ENCODE measurements at places on chromosomes 1 and 21. TPM values are rescaled to one million over a fixed set of nuclear protein-coding genes. Genes with fewer than 3 reads are reported as not detected.

- H3K27ac ChIP-seq = no peak overlapping the region
- no peak for DNase-seq
- H3K27me3 ChIP-seq = peaks cover 4% of the 10 kb centered on the region
- H3K4me1 ChIP-seq = peaks cover 3% of the 10 kb centered on the region
- no peak overlapping the region for H3K4me3 ChIP-seq
These were observed 17.5 kb downstream of the B3GALT5 start for GRCh38 chr21:39630191-39630591.

DNA sequence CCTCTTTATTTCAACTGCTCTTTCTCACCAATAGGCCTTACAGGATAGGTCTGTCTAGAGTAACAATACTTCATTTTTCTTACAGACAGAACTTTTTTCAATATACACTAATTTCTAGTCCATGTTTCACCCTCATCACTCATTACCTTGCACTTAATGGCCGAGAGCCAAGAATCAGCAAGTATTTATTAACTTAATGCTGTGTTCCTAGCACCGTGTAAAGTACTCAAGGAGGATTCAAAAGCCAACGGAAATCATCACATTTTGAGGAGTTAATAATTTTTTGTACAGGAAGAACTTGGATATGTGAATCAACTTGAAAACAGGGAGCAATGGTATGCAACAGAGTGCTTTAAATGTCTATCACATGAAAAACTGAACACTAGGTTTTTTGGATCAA, 102.0 kb downstream of the PTPN14 start:
- no peaks in the 10 kb centered on the region for H3K27me3 ChIP-seq
- H3K27ac ChIP-seq = peak overlapping the region; percentile 52
- no peak overlapping the region for H3K4me3 ChIP-seq
- no peak for DNase-seq

GRCh38 chr1:96076589-96076988, 645.0 kb upstream of the PTBP2 start:
- H3K4me1 ChIP-seq = peaks cover 23% of the 10 kb centered on the region
- no peak overlapping the region for H3K4me3 ChIP-seq
- H3K36me3 ChIP-seq = no peaks in the 10 kb centered on the region
- no peak for DNase-seq
- H3K27me3 ChIP-seq = no peaks in the 10 kb centered on the region
- no peak overlapping the region for H3K27ac ChIP-seq

GRCh38 chr1:72412286-72412685, 129.9 kb upstream of the NEGR1 start:
- no peak overlapping the region for H3K4me3 ChIP-seq
- H3K27ac ChIP-seq = no peak overlapping the region
- H3K27me3 ChIP-seq = no peaks in the 10 kb centered on the region
- no peak for DNase-seq
- no peaks in the 10 kb centered on the region for H3K36me3 ChIP-seq

- H3K27me3 ChIP-seq = peaks cover 3% of the 10 kb centered on the region
- H3K4me1 ChIP-seq = peaks cover 4% of the 10 kb centered on the region
These were observed 25.8 kb upstream of the ZNF648 start for GRCh38 chr1:182087304-182087703.

- H3K4me1 ChIP-seq = peaks cover 7% of the 10 kb centered on the region
- H3K27me3 ChIP-seq = no peaks in the 10 kb centered on the region
- H3K36me3 ChIP-seq = peaks cover 2% of the 10 kb centered on the region
- no peak for DNase-seq
- no peak overlapping the region for H3K27ac ChIP-seq
These were observed 15.0 kb downstream of the PIK3C2B start for GRCh38 chr1:204479387-204480136.

- no peaks in the 10 kb centered on the region for H3K27me3 ChIP-seq
- H3K4me3 ChIP-seq = no peak overlapping the region
- H3K36me3 ChIP-seq = no peaks in the 10 kb centered on the region
- H3K4me1 ChIP-seq = peaks cover 6% of the 10 kb centered on the region
- DNase-seq = no peak
These were observed 513.6 kb downstream of the USP25 start for GRCh38 chr21:16243396-16243795.

DNA sequence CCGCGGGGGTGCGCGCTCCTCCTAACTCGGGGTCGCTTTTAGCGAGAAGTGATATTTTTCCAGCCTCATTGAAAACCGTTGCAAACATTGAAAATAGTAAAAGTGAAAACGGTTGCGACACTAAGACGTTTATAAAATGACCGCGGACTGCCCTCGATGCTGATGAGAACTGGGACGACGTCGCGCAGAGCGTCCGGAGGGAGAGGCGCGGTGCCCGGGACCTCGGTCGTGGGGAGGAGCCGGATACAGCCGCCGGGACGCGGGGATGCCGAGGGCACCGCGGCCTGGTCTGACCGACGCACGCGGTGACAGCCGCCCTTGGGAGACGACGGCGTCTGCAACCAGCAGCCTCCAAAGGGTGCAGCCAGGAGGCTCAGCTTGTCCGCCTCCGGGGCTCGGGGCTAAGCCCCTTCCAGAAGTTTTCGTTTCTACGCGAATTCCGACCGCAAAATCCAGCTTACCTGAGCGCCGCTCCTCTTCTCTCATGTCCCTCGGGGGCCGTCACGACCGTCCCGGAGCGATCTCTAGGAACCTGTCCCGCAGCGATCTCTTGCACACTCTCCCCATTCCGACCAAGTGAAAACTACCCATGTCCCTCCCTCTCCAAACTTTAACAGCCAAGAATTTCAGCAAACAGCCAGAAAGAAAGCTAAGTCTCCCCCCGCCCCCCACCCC, 144.4 kb upstream of the ETS2 start:
- no peaks in the 10 kb centered on the region for H3K36me3 ChIP-seq
- H3K27me3 ChIP-seq = peaks cover 77% of the 10 kb centered on the region
- peaks cover 4% of the 10 kb centered on the region for H3K4me1 ChIP-seq
- no peak for DNase-seq
- peak overlapping the region; percentile 59 for H3K4me3 ChIP-seq

GRCh38 chr21:18007121-18007520, 188.0 kb upstream of the C21orf91 start:
- DNase-seq = no peak
- no peaks in the 10 kb centered on the region for H3K36me3 ChIP-seq
- H3K4me1 ChIP-seq = peaks cover 4% of the 10 kb centered on the region
- H3K27me3 ChIP-seq = no peaks in the 10 kb centered on the region
- no peak overlapping the region for H3K4me3 ChIP-seq

Gene CCDC30
- total RNA-seq = 17.3 TPM

Gene EFNA3
- 10.5 TPM for total RNA-seq

Gene OR2M3
- total RNA-seq = not detected

Gene KRTAP19-1
- total RNA-seq = not detected

Gene SPOCD1
- 0.91 TPM for total RNA-seq
